ENCODE measurements at places on chromosomes 1 and 21.

DNA sequence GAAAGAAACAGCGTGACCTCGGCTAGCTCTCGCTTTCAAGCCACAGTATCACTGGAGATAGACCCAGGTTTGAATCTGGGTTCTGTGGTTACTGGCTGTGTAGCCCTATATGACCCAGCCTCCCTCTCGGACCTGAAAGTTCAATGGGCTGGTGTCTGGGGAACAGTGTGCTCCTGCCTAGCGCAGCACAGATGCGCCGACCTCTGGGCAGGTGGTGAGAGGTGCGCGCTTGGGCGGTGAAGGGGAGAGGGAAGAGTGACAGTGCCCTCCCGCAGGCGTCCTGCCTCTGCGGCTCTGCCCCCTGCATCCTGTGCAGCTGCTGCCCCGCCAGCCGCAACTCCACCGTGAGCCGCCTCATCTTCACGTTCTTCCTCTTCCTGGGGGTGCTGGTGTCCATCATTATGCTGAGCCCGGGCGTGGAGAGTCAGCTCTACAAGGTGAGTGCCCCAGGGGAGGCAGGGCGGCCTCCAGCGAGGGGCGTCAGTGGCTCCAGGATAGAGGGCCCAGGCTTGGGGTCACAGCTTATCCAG is 10.5 kb downstream of the SERINC2 start:
- DNase-seq: peak; percentile 71

DNA sequence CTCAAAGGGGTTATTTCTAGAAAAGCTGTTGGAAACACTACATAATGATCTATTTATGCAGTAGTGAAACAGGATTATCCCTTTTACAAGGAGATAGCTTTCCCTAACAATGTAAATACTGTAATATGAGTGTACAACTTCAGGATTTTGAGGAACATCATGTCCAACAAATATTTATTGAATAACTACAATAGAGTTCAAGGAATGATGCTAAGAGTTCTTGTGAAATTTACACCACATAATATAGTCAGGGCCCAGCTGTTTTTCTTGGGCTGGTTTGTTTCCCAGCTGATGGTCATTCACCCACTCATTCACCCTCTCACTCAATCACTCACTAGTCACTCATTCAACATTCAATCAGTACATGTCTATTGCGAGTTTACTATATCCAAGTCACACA is 12.3 kb upstream of the LYPLAL1 start:
- no peak for DNase-seq

DNA sequence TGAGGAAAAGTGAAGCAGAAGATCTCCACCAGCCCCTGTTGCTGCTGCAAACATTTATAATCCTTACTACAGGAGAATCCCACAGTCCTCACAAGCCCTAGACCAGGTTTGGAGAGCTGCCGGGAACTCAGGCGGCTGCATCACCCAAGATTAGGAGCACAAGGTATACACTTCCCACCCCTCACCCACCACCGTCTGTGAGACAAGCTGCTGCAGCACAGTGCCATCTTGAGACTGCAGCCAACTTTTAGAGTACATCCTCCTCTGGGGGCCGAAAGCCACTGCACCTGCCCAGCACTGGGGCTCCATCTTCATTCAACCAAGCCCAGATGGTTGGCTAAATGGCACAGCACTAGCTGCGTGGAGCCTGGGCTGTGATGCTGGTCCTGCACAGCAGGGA is 13.8 kb downstream of the OLFML3 start:
- DNase-seq: no peak

DNA sequence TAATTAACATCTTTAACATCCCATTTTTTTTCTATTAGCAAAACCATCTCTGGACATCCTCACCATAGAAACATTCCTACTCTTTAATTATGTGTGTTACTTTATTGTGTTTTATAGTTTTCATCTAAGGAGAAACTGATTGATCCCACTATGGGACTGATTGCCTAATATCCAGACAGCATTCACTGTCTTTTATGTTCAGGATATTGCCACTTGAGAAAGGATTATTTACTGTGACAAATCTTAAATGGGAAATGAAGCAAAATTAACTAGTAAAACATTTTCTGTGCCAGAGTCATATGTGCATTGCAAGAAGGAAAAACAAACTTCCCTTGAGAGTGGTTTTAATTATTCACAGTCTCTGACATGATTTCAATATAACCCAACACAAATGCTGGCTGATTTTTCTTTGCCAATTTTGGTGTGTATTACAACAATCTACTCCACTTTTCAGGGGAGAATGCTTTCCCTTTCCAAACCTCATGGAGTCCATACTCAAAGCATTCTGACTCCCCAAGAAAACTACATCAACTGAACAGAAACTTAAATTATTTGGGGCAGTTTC is 15.8 kb upstream of the RGS13 start:
- DNase-seq: no peak

GRCh38 chr1:43300378-43301094 is at the start of gene TIE1:
TIE1 (plus strand) TSS chr1:43300982; CDS start chr1:43301072, 90 bp downstream.
- DNase-seq: no peak

GRCh38 chr1:92211166-92211565 is 6.5 kb upstream of the C1orf146 start:
- DNase-seq: no peak

DNA sequence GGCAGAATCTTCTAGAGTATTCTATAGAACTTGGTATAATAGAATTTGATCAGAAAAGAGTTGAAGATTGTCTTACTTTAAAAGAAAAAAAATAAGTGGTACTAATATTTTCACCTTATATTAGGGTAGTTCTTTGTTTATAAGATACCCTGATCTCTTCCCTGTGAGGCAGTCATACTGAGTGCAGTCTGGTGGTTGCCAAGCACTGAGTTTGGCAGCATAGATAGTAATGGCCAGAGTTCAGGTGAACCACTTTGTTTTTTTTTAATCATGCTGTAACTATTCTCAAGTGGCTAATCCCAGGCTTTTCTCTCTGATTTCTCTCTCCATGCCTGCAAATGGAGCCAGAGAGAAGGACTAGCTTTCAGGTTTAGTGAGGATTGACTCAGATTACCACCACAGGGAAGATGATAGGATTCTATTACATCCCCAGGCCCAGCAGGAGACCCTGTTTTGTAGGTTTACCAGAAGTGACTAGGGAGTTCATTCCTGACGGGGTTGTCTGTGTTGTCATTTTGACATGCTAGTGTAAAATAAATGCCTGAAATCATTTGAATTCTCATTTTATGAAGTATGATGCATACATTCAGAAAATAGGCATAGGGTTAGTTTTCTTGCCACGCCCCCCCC is 16.7 kb downstream of the KDM1A start:
- no peak for DNase-seq

GRCh38 chr21:27190601-27191000 is 223.7 kb upstream of the ADAMTS5 start:
- DNase-seq: no peak

- no peak for DNase-seq
These were observed 61.1 kb upstream of the LRP8 start for GRCh38 chr1:53388963-53389362.

GRCh38 chr1:165387961-165388360 is 31.4 kb upstream of the LMX1A start:
- no peak for DNase-seq

- DNase-seq: no peak
These were observed 22.2 kb upstream of the C1orf174 start for GRCh38 chr1:3922201-3922725.

- DNase-seq: no peak
These were observed 45.0 kb downstream of the ZNF281 start for GRCh38 chr1:200364831-200365230.

Data from GM12892 (cell line).